SW480 (cell line): ENCODE measurements at places on chromosomes 6 and 20.

DNA sequence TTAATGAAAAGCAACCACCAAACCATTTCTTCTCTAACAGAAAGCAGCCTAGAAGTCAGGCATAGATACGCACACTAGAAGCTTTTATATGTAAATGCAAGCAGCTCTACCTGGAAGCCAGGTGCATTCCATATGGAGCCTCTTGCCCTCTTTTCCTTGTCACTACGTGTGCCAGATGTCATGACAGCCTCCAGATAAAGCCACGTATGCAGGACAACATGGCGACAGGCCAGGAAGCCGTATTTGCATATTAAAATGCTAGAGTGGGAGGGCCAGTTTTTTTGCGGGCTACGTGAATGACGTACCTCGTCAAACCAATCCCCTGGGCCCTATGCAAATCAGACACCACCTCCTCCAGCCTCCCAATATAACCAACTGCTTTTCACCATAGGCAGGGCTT, 308.1 kb upstream of the SPTLC3 start:
- DNase-seq = no peak

- no peak for DNase-seq
Measured at GRCh38 chr6:12381587-12381986, 91.4 kb downstream of the EDN1 start.

DNA sequence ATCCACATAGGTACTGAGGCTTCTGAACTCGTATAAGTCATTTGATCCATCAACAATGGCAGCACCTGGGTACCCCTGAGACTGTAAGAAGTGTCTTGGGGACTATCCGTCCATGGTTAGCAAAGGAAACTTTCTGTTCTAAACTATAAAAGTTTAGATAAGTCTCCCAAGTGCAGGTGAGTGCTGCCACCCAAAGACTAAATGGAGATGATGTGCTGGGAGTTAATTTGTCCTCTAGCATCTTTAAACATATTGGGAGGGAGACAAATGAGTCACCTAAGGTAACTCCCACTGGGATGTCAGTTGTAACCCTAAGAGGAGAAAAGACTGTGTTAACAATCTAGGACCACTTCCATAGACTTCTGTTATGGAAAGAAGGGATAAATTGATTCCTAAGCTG, 6.2 kb downstream of the BEND6 start:
- no peak for DNase-seq

DNA sequence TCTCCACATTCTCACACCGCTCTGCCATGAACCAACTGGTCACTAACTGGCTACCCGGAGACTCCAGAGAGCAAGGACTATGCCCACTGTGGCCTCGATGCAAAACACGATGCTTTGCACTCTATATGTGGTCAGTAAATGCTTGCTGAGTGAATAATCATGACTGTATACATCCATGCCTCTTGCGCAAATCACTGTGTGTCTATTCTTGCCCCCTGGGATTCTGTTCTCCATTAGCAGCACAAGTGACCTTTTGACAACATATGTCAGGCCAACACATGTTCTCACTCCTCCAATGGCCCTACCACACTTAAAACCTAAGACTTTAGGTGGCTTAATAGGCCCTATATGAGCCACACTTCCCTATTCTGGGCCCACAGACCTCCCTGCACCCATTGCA, 16.9 kb downstream of the KIF16B start:
- no peak for DNase-seq

DNA sequence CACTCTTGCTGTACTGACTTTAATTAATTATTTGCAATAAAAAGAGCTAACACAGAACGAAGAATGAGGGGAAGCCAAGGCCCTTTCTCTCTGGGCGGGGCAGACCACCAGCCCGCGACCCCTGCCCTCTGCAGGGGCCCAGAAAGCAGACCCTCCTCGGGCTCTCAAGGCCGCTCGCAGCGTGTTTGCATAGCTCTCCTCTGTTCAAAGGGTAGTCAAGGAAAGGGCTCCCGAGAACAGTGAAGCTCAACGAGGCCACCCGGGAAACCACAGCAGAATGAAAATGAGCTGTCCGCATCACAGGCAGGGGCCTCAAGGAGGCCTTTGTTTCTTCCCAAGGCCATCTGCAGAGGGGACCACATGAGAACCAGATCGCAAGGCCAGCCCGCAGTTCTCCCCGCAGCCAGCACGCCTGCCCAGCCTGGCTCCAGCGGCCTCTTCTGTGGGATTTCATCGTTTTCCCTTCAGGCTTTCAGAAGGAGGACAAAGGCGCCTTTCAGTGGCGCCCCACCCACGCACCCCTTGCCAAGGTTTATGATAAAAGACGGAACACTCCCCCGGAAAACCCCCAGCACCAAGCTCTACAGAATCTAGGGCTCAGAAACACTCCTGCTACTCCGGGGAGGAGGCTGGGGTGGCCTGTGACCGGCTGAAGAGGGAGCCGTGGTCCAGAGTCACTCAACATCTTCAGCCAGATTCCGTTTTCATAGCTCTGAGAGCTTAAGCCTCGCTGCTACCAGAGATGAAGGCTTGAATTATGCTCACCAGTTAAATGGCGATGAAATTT, 25.3 kb downstream of the ACSS1 start:
- peak; percentile 89 for DNase-seq

DNA sequence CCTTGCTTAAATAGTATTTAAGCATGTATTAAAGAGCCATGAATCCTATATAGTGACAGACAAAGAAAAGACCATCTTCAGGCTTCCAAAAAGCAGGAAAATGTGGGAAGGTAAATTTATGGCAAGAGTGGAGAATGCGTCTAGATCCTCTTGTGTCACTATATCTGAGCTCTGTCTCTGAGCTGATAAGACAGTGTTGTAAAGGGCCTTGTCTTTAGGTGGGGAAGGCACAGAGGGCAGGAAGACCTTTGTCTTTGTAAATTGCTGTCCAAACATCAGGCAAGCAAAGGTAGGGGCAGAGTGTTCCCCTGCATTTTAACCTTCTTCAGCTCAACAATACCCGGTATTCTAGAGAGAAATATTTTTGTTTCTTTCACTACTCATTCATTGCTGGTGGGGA, 33.9 kb upstream of the MBOAT1 start:
- DNase-seq = no peak

- DNase-seq = peak; percentile 55
Measured at GRCh38 chr6:166626177-166627032, 646 bp downstream of the RPS6KA2 start.

- no peak for DNase-seq
Measured at GRCh38 chr6:5472571-5472970, 211.3 kb downstream of the FARS2 start.

DNA sequence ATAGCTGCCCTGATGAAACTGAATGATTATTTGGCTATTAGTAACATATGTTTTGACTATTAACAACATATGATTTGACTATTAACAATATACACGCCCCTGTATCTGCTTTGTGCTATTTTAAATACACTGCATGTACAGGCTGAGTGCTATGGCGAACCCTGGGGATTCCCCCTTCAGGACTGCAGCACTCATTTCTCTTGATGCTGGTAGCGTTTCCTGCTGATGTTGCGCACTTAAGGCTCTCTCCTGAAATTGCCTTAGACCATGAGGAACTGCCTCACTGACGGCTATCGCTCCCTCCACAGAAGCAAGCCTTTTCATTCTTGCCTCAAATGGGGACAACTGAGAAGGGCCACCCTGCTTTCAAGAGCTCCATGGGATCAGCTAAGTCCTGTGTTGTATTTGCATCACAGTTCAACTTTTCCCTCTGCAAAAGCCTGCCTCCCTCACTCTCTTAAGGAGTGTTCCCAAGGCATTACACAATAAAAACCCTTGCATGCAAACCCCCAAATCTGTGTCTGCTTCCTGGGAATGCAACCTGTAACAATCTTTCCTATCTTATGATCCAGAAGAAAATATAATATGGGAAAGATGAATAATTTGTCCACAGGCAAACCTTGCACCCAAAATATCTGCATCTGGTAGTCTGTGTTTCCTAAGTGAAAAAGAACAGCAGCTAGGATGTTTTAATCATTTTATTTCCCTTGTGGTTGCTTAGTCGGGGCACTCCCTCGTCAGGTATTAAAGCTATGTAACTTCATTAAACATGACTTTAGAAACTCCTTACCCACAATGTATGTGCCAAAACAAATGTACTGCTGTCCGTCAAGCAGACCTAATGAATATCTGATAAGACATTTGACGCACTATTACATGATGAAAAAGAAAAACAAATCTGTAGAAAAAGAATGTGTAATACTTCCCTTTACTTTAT, 456.4 kb downstream of the COL12A1 start:
- peak; percentile 57 for DNase-seq

- no peak for DNase-seq
Measured at GRCh38 chr6:161128230-161128629, 136.7 kb downstream of the MAP3K4 start.

- DNase-seq = no peak
Measured at GRCh38 chr20:3392756-3393155, 14.7 kb downstream of the DNAAF9 start.

GRCh38 chr6:150336299-150336698, 32.5 kb upstream of the IYD start:
- peak; percentile 67 for DNase-seq

DNA sequence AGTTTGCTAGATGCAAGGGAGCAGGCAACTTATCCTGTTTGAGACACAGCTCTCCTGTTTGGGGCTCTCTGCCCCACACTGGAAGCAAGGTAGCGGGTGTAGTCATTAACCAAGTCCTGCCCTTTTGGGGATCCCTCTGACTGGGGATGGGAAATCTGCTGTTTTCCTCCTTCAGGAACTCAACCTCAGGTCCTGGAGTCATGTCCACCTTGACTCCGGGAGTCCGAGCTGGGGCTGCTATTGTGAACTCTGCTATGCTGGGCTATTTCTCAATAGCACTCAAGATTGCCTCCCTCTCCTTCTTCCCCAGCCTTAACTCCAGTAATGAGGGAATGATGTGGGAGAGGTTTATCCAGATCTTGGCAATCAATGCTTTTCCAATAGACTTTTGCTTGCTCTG, 54.1 kb upstream of the CHD6 start:
- no peak for DNase-seq

GRCh38 chr6:13762611-13763441, 51.2 kb upstream of the RANBP9 start:
- DNase-seq = peak; percentile 73

DNA sequence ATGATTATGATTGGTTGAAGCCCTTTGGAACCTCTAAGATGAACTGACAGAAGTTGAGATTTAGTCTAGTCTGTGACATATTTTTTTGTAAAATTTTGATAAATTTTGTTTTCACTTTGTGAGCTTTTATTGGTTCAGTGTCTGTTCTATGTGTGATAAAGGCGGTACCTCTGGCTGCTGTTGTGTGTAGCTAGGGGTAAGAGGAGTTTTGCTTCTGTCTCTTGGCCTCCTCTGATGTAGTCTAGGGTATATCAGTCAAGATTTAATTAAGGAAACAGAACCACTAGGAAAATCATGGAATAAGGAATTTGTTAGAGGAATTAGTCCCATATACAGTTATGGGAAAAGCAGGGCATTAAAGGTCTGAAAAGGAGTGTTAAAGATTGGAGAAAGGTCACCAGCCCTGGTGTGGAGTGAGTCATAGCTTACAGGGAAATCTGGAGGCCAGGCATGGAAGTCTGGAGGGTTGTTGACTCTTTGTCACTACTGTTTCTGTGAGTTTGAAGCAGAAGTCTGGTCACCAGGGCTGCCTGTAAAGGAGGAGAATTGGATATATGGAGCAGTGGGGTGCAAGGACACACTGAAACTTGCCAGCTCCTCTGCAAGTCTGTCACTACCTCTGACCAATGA, 28.5 kb downstream of the CDC5L start:
- DNase-seq = no peak

DNA sequence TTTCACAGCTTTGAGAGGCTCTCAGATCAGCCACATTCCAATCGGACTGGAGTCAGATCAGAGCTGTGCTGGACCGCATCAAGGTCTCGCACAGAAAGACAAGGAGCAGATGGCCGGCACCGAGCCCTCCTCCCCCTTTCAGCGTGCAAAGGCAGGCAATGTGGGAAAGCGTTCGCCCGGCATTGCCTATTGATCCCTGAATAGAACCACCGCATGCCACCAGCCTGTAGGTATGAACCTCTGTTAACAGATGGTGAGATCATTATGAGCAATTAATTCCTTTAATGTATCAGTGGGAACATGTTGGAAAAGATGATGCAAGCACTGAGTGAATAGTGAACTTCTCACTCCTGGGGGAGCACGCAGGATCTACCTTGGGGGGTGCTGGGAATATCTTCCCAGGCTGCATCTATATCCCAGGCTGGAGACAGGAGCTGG, 117.5 kb upstream of the ID4 start:
- DNase-seq = no peak

- peak; percentile 43 for DNase-seq
Measured at GRCh38 chr6:84522135-84522549, 242.3 kb downstream of the TBX18 start.

- no peak for DNase-seq
Measured at GRCh38 chr20:21365771-21366170, 31.6 kb downstream of the NKX2-4 start.

GRCh38 chr6:47592131-47592840, 106.1 kb upstream of the ADGRF4 start:
- no peak for DNase-seq

DNA sequence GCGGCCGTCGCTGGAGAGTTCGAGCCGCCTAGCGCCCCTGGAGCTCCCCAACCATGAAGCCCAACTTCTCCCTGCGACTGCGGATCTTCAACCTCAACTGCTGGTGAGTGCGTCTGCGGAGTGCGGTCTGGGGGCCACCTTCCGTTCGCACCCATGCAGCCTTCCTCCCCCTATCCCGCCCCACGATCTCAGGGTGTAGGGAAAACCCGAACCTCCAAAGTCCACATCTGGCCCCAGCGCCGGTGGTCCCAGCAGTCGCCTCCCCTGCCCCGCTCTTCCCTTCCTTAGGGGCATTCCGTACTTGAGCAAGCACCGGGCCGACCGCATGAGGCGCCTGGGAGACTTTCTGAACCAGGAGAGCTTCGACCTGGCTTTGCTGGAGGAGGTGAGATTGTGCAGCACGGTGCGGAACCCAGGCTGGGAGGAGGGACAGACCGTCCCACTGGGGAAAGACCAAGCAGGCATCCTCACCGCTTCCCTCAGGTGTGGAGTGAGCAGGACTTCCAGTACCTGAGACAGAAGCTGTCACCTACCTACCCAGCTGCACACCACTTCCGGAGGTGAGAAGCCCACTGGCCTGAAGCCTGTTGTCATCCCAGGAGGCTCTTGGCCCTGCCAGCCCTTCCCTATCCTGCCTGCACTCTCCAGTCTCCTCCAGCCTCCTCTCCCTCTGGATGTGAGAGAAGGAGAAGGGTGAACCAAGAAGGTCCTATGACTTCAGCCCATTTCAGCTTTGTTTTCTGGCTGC, 719 bp downstream of the SMPD2 start:
- DNase-seq = peak; percentile 44

- no peak for DNase-seq
Measured at GRCh38 chr6:143708889-143709288, 31.1 kb downstream of the PHACTR2 start.
